ENCODE measurements at places on chromosomes 2 and 18.

- no peak for DNase-seq
These were observed 202.4 kb downstream of the EXOC6B start for GRCh38 chr2:72623481-72623880.

DNA sequence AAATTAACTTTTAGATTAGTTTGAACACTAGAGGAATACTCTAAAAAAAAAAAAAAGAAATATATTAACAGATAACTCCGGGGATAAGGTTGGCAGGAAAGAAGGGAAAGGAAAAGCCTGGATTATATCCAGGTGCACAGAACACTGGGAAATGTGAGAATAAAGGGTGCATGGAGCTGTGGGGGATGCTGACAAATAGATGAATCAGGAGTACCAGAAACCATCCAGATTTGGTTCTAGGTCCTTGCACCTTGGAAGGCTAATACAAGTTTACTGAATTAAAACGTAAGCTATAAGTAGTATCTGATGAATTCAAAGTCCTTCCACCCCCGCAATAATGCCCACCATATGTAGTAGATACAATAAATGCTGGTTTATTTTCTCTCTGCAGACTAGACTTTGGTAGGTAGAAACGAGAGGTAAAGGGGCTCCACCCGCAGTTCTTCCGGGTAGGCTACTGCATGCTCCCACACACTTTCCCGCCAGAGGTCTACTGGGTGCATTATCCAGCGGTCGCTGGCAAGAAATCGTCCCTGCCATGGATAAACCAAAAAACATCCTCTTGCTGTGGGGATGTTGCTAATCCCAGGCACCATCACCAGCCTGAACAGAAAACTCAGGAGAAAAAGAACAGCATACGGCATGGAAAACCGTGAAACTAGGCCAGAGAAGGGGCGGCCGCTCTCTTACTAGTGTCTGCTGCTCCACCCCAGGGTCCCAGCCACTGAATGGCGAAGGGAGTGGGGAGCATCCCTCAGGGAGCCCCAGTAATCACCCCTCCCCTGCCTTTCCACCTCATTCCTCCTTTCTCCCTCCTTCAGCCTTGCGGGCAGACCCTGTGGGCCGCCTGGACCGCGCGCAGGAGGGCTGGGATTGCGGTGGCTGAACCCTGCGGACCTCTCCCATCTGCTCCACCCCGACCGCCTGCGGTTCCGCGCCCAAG lies 1.5 kb downstream of the CNRIP1 start:
- DNase-seq = peak; percentile 2

GRCh38 chr18:35019933-35020332 lies 21.3 kb upstream of the MAPRE2 start:
- no peak for DNase-seq

DNA sequence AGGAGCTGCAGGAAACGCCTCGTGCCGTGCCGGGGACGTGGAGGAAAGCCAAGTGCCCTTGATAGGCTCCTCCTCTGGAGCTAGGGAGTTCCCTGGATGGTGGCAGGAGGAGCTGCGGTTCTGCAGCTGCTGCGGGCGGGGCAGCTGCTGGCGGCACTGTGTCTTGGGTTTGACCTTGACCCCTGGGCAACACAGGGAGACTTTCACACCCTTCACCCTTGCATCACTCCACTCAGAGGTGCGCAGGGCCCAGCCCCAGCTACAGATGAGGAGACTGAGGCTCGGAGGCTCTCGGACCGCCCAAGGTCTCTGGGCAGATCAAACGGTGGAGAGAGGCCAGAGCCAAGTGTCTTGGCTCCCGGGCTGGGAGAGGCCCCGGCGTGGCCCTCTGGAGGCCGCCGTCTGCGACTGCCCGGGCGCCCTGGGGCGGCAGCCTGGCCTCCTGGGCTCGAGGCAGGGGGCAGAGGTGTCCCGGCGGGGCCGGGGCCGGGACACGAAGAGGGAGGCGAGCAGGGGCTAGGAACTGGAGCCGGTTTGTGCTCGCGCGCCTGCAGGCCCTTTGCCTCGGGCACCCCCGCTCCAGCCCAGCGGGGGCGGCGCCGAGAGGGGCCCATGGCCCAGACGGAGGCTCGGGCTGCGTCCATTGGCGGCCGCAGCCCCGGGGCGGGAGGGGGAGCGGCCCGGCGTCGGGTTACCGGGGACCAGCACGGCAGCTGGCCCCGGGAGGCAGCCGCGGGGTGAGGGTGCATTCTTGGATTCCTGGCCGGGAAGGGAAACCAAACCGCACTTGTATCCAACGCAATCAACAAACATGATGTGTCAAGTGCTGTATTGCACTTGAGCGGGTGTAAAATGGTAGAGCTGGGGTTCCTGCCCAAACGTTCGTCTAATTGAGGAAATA lies 129.6 kb upstream of the SLC1A4 start:
- DNase-seq = peak; percentile 64

GRCh38 chr2:96522304-96523203 lies 14.0 kb upstream of the ARID5A start:
- no peak for DNase-seq

DNA sequence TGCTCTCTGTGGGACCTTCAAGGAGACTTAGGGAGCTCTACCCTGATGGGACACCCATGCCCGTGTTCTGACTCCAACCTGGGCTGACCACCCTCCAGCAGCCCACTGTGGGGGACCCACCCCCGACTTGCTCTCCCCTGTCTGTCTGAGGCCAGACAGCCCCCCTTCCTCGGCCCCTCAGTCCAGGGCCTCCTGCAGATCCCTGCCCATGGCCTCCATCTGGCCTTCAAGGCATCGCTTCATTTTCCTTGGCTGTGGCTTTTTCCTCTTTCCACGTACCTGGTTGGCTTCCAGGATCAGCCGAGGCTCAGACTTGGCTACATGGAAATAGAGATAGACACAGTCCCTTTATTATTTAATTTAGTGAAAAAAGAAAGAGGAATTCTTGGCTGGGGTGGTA lies 290.0 kb downstream of the CYP26B1 start:
- no peak for DNase-seq

DNA sequence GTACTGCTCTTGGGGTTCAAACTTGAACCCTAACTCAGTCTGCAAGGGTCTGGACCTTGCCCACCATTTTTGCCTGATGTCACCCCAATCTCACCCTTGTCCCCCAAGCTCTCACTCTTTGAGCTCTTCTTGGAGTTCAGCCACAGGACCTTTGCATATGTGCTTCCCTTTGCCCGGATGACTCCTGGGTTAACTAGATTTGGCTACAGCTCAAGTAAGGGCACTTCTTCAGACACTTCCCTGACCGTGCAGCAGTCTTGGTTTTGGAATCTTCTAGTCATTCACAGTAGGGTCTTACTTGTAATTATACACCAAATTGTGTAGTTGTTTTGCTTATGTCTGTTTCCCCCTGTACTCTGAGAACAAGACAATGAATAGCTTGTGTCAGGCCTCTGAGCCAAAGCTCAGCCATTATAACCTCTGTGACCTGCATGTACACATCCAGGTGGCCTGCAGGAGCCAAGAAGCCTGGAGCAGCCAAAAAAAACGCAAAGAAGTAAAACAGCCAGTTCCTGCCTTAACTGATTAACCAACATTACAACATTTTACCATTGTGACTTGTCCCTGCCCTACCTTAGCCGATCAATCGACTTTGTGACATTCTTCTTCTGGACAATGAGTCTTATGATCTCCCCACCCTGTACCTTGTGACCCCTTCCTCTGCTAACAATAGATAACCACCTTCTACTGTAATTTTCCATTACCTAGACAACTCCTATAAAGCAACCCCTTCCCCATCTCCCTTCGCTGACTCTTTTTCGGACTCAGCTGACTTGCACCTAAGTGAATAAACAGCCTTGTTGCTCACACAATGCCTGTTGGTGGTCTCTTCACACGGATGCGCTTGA lies 1.0 kb upstream of the MOGAT1 start:
- DNase-seq = no peak

DNA sequence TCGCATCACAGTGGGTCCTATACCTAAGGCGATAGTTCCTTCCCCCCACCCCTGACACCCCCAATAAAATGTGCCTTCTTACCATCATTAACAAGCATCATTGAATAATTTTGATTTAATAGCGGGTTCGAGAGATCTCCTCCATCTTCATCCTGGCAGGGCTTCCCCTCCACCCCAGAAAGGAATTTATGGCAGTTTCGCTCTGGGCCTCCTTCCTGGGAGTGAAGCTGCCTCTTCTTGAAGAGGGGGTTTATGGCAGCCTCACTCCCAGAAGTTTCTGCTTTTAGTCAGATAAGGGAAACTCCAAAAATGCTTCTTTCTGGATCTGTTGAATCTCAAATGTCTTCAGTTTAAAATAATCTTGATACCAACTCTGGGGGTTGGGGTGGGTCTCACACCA lies 45.7 kb downstream of the RRM2 start:
- DNase-seq = no peak

GRCh38 chr2:239946864-239947728 lies 78.0 kb downstream of the NDUFA10 start:
- DNase-seq = no peak

DNA sequence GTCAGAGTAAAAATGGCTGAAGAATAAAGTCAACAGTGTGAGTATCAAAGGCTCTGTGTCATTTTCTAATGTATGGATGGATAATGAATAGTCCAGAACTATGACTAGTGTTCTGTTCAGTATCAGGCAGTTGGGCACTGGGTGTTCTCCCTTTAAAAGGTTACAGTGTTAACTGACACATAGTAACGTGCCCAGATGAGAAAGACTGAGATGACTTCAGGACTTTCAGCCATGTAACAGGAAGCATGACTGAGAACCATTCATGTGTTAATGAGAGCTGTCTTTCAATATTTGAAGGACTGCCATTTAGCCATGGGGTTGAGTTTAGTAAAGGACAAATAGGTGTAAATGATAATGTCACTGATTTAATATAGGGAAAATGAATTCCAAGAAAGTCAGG lies 187.1 kb downstream of the GULP1 start:
- DNase-seq = no peak

GRCh38 chr18:44051026-44051425 lies 629.7 kb upstream of the SETBP1 start:
- no peak for DNase-seq

DNA sequence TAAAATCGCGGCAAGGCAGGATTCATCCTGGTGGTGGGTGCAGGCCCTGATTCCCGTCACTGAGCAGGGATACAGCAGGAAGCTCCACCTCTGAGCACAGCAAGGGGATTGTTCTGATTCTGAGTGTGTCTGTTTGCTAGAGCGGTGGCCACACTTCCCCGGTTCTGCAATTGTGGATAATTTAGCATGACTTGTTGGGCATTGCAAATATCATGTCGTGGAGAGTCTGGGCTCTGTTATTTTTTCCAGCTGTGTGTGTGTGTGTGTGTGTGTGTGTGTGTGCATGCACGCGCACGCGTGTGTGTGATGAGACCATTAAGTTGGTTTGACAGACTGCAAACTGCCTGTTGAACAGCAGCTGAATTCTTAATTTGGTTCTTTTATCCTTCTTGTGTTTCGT lies 4.1 kb upstream of the TMEM18 start:
- no peak for DNase-seq

- DNase-seq = no peak
These were observed 67.3 kb downstream of the NTSR2 start for GRCh38 chr2:11602563-11603204.

DNA sequence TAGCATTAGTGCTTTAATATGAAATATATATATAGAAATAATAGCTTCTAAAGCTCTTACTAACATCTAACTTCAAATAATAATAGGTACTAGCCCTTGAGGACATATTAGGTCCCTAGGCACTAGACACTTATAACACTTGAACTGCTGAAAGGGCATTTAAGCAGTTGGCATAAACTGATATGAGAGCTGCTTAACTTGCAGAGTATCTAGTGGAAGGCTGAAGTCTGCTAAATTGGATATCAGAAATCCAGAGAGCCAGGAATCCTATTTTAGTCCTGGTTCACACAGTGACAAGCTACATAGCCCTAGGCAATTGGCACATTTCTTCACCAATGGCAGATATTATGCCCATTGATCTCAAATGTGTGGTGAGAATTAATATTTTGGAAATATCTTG lies 326.9 kb upstream of the UBE2E3 start:
- DNase-seq = no peak

- DNase-seq = no peak
These were observed 10.1 kb downstream of the TANK start for GRCh38 chr2:161170377-161170776.

GRCh38 chr2:37282746-37283145 lies 41.9 kb downstream of the PRKD3 start:
- peak; percentile 55 for DNase-seq

DNA sequence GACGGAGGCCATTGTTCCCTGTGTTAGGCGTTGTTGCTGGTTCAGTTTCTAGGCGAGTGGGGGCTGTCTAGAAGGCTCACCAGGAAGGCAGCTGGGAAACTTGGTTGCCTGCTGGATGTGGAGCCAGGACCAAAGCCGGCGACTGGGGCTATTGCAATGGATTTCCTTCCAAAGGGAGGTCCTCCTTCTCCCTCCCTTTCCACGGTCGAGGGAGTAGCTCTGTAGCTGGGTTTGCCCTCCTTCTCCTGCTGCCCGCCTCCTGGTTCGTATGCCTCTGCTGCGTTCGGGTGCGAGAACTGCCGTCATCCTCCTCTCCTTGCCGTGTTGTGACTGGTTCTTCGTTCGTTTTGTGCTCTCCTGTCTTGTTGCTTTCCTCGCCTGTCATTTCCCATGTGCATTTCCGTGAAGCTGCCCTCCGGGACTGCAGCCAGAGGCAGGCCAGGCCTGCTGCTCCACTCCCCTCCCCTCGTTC lies 203.4 kb downstream of the NEDD4L start:
- DNase-seq = no peak

DNA sequence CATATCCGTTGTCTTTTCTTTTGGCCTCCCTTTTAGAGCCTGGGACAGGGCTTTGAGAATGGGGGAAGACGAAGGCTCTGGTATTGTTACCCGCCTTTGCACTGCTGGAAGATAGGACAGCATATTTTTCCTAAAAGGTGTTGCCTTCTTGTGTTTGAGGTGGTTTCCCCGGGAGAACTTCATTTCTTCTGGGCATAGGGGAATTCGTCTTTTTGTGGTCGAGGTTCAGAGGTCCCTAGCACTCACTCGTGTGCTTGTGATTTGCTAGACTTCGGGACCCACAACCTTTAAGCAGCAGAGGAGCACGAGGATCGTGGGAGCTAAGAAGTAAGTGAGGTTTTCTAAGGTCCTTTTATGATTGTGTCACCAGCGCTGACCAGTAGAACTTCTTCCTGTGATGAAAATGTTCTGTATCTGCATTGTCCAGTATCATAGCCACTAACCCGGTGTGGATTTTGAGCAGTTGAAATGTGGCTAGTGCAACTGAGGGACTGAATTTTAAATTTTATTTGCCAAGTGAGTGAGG lies 611 bp downstream of the ZNF512 start:
- DNase-seq = no peak

DNA sequence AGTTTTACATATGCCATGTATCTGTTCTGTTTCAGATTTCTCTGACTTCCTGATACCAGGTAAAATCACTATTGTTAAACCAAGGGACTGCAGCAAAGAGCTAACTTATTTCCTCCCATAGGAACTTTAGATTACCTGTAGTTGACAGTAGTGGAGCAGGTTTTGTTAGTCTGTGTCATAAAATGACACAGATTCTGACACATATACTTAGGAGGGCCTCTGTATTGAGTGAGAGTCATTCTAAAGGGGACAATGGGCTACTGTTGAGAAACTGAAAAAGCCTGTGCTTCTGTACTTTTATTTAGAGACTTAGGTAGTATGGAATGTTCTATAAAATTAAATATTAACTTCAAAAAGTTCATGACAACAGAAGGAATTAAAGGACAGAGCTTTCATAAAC lies 48.2 kb downstream of the KCMF1 start:
- DNase-seq = no peak

GRCh38 chr2:64587561-64587960 lies 63.4 kb downstream of the AFTPH start:
- DNase-seq = no peak

GRCh38 chr2:238493880-238494572 lies 67.3 kb downstream of the ASB1 start:
- DNase-seq = no peak

Measured in HS-27A (cell line).